Glutamatergic neuron (in vitro differentiated cells): ENCODE measurements at places on chromosomes 16 and 17.

DNA sequence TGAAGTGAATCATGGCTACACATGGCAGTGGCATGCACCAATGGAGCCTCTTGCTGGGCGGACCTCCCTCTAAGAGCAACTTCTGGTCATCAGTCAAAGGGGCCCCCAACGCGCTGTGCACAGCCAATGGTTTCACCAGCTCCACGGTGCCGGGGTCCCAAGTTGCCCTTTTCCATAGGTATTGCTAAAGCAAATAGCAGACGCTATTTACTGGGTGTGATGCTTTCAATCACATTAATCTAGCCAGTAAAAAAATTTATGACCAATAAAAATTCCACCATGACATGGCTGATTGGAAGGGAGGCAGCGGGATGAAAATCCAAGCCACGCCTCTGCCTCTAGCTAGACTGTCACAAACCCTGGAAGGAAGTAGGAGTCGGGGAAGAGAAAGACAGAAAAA is 680.3 kb upstream of the SOX9 start:
- DNase-seq, result no peak

- DNase-seq, result no peak
These were observed 23.3 kb upstream of the NGFR start for GRCh38 chr17:49471769-49472168.

DNA sequence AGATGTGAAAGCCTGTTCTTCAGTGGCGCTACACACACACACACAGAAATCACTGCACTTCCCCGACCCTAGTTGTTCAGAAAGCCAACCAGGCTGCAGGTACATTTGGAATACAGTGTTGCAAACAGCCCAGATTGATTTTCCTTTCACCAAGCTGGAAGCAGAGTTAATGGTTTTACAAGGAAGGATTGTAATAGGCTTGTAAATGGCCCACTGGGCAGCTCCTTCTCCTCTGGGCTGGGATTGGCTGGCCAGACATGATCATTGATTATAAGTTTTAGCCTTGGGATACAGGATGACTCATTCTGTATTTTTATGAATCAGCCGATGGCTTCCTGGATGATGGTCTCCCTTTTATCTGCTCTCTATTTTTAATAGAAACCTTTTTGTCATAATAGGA is 2.5 kb downstream of the VAT1L start:
- no peak for DNase-seq

DNA sequence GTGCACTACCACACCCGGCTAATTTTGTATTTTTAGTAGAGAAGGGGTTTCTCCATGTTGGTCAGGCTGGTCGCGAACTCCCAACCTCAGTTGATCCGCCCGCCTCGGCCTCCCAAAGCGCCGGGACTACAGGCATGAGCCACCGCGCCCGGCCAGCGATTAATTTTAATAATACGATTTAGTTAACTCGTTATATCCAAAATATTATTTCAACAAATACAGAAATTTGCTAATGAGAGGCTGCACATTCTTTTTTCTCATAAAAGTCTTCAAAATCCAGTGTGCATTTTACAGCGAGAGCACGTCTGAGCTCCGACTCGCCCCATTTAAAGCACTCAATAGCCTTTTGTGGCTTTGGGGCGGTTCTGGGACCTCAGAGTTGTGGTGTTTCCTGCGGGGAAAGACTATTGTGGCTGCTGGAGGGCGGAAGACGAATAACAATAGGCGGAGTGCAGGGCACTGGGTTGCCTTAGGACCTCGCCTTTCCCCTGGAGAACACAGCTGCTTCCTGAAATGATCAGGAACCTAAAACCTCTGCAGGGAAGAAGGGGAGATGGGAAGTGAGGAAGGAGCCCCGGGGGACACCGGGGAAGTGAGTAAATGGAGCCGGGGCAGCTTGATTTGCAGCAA is 2.9 kb upstream of the ZSCAN10 start:
- DNase-seq, result no peak

DNA sequence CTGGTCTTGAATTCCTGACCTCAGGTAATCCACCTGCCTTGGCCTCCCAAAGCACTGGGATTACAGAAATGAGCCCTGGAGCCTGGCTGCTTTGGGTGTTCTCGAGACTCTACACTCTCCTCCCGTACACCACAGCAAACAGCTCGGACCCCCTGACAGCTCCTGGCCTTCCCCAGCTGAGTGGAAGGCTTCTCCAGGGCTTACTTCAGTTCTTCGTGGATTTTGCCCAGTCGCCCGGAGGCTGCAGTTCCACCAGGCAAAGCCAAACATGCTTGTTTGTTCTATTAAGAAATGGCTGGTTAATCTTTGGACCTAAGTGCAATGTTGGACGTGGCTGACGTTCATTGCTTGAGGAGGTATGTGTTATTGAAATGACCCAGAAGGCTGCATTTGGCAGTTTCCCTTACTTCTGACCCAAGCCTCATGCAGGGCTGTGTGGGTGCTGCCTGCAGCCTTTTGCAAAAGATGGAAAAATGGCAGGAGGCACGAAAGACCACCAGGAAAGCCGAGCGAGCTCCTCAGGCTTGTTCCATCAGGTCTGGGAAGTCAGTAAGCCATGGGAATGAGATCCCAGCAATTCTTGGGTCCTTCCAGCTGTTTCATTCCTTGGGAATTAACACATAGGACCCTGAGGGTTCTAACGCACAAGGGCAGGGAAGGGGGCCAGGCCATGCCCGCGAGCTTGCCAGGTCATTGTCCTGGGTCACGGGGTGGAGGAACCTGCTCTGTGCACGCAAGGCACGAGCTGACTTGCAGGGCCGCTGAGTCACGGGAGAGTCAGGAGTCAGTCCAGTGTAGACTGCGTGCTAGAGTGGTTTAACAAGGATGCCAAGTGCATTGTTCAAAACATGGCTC is 23.9 kb upstream of the KLHDC4 start:
- no peak for DNase-seq

GRCh38 chr17:27491713-27492190 is 35.5 kb downstream of the KSR1 start:
- peak; percentile 81 for DNase-seq

DNA sequence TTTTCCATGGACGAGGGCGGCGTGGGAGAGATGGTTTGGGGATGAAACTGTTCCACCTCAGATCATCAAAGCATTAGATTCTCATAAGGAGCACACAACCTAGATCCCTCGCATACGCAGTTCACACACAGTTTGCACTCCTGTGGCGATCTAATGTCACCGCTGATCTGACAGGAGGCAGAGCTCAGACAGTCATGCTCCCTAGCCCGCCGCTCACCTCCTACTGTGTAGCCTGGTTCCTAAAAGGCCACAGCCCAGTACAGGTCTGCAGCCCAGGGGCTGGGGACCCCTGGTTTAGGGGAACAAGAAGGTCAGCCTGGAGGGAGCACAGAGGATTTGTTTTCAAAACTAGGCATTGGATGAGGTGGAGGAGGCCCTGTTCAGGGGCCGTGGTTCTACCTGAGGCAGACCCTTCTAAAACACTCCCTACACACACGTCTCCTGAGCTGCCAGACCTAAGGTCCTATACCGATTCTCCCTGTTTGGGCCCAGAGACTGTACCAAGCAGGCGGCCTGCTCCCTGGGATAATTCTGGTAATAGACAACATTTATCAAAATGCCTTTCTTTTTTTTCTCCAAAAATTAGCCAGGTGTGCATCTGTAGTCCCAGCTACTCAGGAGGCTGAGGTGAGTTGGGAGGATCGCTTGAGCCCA is 38.6 kb downstream of the AXIN2 start:
- DNase-seq, result no peak

- DNase-seq, result no peak
These were observed 13.3 kb downstream of the PDIA2 start for GRCh38 chr16:296276-296675.

DNA sequence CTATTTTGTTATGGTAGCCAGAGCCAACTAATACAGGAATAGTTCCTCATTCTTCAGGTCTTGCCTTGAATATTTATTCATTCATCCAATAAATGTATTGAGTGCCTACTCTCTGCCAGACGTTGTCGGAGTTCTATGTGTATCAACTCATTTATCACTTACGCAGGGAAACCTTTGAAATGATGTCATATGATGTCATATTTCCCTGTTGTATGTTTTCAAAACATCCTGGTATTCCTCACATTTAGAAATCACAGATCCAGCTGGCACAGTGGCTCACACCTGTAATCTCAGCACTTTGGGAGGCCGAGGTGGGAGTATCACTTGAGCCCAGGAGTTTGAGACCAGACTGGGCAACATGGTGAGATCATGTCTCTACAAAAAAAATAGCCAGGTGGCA is 2.7 kb upstream of the NLE1 start:
- no peak for DNase-seq

- DNase-seq, result no peak
These were observed 25.0 kb downstream of the GABARAPL2 start for GRCh38 chr16:75590920-75591843.

GRCh38 chr16:47886631-47887415 is 269.0 kb downstream of the ABCC12 start:
- no peak for DNase-seq

DNA sequence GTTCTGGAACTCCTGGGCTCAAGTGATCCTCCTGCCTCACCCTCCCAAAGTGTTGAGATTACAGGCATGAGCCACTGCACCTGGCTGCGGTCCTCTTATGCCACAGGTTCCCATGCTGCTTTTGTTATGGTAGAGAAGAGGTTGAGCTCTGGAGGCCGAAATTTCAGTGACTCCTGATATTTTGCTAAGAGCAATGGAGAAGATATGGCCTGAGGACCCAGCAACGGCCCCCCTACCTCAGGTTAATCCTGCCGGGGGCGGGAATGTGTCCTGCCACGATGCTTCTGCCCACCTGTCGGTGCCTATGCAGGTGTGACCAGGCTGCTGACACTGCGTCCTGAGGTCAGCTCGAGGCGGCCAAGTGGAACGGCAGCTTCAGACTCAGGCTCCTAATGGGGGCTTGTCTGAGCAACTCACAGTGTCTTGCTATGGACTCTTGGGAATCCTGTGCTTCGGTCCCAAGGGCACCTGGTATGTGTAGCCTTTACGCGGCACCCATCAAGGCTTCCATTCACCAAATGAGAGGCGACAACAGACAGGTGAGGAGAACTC is 7.6 kb upstream of the SEC14L1 start:
- no peak for DNase-seq

DNA sequence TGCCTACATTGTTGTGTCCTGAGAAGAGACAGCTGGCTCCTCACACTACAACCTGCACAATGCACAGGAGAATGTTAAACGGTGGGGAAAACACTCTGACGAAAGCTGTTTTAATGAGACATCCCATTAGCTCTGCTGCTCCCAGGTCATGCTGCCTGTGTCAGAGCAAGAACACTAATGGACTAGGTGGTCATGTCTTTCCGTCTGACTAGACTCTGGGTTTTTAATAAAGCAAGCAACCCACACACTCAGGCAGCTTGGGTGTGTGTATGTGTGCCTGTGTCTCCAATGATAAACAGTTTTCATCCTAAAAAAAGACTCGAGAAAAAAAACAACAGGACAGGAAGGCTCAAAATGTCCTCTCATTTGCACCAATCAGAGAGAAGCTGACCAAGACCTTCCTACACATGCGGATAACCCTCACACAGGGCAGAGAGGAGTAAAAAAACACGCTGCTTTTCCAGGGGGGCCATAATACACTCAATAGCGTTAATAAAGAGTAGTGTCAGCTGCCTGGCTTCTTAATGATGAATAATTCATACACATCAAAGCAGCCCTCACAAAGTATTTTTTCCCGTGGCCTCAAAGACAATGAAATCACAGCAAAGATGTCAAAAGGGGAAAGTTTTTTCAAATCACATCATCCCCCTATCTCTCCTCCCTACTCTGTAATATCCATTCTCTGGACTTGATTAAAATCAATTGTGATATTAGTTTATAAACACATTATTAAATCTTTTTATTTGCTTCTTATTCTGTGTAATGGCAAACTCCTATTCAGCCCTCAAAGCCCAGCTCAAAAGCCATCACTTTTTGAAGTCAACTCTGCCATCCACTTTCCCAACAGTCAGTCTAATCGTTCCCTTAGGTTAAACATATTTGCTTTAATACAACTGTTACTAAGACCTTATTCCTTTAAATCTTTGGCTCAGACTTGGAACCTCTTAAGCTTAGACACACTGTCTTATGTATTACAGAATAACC is 244.2 kb upstream of the CDH11 start:
- DNase-seq, result peak; percentile 10

GRCh38 chr16:17159617-17160016 is 311.1 kb downstream of the XYLT1 start:
- DNase-seq, result no peak
